CD4-positive, alpha-beta memory T cell (primary cell): ENCODE measurements at places on chromosomes 11 and 22.

DNA sequence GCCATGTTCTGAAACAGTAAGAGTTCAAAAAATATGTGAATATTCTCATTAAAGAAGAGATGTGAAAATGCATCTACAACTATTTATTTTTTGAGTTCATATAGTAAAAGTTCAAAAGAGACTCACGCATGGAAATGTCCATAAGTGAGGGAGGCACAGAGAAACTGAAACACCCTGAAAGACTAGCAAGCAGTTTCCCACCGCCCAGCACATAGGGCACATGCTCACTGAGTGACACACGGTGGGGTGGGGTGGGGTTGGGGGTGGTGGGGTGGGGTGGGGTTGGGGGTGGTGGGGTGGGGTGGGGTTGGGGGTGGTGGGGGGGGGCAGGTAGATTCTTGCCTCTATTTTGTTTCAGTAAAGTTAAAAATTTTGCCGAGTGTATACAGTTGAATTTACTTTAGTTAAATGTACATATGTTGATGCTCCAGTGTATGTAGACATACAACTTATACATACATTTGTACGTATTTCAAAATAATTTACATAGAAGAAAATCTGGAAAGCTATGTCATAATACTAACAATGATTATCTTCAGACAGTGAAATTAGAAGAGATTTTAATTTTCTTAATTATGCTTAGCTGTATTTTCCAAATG is 6.3 kb downstream of the CCDC34 start:
- no peak for DNase-seq

GRCh38 chr22:24236656-24237055 is 8.2 kb downstream of the GGT5 start:
- no peak for DNase-seq

DNA sequence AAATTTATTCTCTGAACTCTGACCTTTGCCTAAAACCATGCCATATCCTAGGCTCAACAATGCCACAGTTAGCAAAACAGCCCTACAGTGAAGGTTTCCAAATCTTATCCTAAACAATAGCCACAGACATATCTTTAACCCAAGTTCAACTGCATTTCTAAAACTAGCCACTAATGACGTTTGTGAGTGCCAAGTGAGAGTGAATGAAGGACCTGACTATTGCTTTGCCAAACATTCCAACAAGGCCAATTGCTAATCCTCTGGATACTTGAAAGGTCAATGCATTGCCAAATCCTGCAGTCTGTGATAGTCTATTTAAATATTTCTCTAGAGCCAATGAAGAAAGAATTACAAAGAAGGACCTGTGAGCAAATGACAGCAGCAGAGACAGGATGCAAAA is 2.5 kb upstream of the OR4C45 start:
- no peak for DNase-seq

DNA sequence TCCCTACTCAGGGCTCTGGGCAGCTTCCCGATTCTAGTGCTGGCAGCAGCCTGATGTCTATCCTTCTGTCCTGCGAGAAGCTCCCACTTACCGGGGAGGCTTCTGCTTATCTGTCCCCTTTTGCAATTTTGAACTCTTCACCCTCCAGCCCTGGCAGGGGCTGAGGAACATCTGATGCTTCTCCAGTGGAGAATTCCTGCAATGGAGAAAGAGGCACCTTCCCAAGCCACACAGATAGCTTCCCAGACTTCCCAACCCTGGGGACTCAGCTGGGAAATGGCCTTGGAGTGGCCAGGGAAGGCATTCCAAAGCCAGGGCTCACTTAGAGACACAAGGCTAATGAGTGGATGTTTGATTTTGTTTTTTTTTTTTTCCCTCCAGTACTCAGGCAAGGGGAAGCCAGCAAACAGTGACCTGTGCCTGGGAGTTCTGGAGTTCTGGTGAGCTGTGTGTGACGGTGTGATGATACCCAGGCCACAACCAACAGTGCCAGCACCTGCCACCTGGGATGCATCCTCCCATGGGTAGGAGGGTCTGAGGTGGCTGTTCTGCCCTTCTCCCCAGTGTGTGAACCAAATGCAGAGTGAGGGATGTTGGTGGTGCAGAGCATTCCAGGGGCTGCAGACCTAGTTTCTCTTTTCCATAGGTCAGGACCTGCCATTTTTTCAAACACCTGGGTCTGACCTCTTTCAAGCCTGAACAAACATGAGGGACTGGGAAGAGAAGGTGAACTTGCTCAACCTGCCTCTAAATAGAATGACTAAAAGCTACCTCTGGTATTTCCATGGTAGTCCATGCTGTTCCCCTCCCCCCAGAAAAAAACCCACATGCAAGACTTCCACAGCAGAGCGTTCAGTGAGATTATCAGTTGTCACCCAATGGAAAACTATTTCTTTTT is 95.1 kb downstream of the CCDC81 start:
- DNase-seq, result no peak

DNA sequence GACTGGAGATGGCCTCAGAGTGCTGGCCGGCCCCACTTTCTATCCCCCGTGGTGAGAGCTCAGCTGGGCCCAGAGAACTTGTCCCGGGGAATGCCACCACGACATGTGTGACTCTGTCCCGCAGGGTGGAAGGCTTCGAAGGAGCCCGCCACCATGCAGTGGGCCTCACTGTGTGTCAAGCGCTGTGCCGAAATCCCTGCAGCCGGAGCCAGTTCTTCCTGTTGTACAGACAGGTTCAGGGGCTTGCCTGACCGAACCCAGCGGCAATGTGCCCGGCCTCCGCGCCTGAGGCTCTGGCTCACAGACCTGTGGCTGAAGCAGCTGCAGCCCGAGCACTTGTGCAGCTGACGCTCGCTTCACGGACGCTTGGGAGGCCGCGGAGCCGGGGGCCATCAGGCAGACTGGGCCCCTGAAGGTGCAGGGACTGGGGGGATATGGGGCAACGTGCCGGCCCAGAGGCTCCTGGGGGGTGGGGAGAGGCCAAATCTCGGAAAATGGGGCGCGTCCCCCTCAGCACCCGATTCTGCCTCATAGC is 650 bp downstream of the PPM1F start:
- DNase-seq, result no peak

GRCh38 chr11:118169300-118170140 is 6.9 kb downstream of the SCN2B start:
- no peak for DNase-seq

DNA sequence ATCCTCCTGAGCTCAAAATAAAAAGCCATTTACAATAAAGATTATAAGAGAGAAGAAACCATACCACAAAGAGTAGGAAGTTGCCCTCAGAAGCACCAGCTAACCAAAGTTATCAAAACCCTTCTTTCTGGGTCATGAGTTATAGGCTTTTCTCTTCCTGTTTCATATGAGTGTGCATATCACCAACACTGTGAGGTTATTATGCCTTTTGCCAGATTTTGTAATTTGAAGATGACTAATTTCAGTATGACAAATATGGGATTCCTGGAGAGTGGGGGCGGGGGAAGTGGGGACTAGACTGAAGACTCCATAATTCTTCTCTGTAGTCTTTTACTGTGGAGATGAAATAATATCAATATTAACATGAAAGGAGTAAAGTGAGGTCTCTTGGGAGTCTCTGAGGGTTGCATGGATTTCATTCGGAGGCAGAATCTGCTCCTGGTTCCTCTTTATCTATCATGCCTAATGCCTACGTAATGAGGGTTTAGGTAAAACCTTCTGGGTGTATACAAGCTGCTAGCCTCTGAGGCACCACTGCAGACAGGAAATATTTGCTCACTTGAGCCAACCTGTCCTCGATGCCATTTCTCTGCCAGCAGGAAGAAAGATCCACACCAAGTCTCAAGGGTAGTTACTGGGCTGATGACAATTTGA is 2.1 kb downstream of the LPXN start:
- DNase-seq, result peak; percentile 52

DNA sequence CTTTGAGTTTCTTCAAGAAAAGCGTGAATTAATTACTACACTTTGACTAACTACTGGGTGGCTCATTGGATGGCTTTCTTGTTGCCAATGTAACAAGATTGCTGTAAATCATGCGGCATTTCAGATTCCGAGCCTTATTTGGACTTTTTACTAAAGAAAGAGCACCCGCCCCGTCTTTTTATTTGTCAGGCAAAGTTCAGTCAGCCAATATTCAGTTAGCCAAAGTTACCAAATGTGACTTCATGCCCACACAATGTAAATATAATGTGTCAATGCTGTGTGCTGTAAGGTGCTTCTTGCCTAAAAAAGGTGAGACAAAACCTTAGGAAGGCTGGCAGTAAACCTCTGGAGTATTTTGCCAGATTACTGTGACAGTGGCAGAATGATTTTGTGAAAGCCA is 14.8 kb downstream of the FLI1 start:
- DNase-seq, result no peak

DNA sequence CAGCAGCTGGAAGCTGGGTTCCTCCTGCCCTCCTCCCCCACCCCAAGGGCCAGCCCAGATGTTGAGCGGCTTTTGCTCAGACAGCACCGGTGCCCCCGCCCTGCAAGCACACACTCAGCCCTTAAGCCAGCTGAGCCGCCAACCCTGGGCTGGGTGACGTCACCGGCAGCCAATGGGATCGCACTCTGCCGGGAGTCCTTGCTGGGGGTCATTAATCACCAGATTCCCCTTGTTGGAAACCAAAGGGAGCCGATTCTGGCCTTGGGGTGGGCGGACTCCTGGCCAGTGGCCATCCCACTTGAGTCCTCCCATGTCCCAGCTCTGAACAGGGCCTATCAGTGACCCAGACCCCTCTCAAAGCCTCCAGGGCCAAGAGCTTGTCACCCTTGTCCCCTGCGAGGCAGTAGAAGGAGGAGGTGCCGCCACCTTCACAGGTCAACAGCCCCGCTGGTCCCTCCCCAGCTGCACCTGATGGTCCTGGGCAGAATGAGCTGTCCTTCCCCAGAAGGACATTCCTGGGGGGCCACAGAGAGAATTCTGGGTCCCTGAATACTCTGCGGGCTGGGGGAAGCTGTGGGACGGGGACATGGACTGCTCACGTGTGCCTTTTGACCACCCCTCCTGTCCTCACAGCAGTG is 7.4 kb downstream of the DUSP8 start:
- no peak for DNase-seq

DNA sequence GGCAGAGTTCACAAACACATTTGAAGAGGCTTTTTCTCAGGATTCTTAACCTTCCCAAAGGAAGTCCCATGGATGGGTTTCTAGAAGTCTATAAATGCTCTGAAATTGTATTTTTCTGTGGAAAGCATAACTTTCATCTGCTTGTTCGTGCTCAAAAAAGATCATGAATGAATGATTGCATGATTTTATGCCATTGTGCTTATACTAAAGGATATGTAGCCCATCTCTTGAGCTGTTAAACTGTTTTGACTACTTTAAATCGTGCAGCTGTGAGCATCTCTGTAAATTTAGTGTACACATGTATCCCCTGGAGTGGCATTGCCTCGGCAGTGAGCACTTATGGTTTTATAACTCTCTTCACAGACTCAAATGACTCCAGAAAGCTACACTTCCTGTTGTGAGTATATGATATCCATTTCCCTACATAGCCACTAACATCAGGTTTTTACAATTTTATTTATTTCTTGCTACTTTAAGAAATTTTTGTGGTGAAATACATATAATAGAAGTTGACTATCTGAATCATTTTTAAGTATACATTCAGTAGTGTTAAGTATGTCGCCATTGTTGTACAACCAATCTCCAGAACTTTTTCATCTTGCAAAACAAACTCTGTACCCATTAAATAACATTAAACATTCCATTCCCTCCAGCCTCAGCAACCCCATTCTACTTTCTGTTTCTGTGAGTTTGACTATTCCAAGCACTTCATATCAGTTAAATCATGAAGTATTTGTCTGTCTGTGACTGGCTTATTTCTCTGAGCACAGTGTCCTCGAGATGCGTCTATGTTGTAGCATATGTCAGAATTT is 8.0 kb downstream of the NEAT1 start:
- peak; percentile 35 for DNase-seq

DNA sequence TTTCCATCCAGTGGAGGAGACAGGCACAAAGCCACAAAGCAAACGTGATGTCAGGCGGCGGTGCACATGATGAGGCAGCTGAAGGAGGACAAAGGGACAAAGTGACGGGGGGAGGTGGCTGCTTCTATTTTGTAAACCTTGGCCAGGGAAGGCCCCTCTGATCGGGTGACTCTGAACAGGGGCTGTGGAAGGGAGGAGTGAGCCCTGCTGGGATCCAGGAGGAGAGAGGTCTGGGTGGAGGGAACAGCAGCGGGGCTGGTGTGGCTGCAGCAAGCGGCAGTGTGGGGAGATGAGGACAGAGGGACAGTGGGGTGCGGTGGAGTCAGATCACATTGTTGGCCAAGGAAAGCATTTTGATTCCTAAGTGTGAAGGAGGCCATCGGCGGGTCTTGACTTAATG is 36.7 kb downstream of the SHISAL1 start:
- no peak for DNase-seq

- DNase-seq, result peak; percentile 61
Observed at GRCh38 chr11:128471138-128471661, 116.2 kb downstream of the ETS1 start.

GRCh38 chr22:17501679-17502285 is 61.5 kb upstream of the SLC25A18 start:
- peak; percentile 62 for DNase-seq

- no peak for DNase-seq
Observed at GRCh38 chr11:9678576-9678975, 14.7 kb downstream of the SWAP70 start.

GRCh38 chr11:70538641-70539359 is 140.5 kb downstream of the CTTN start:
- no peak for DNase-seq

- DNase-seq, result no peak
Observed at GRCh38 chr11:69388661-69389060, 92.8 kb upstream of the LINC01488 start.

DNA sequence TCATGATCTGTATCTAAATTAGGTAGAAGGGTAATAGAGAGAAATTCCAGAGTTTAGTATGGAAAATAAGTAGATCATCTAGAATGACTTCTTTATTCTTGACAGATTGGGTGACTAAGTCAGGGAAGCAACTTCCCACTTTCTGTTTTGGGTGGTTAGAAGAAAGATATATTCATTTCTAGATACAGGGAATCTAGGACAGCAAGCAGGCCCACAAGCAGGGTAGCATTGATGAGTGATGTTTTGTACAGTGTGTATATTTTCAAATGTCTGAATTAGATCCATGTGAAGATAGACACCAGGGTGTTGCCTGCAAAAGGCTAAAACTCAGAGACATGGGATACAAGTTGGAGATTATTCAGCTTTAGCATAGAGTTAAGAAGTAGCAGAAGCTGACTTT is 674.4 kb downstream of the CNTN5 start:
- no peak for DNase-seq

GRCh38 chr11:61507012-61507768 is 1.4 kb upstream of the LRRC10B start:
- DNase-seq, result no peak

GRCh38 chr22:50342651-50343540 is at the start of gene PPP6R2:
Gene PPP6R2 (plus strand): TSS chr22:50343327. CDS start chr22:50393909, 50,582 bp downstream.
- peak; percentile 86 for DNase-seq

GRCh38 chr11:115188898-115189278 is 315.3 kb downstream of the CADM1 start:
- DNase-seq, result no peak

GRCh38 chr11:61793829-61794204 is 1.1 kb downstream of the FEN1 start:
- DNase-seq, result no peak

DNA sequence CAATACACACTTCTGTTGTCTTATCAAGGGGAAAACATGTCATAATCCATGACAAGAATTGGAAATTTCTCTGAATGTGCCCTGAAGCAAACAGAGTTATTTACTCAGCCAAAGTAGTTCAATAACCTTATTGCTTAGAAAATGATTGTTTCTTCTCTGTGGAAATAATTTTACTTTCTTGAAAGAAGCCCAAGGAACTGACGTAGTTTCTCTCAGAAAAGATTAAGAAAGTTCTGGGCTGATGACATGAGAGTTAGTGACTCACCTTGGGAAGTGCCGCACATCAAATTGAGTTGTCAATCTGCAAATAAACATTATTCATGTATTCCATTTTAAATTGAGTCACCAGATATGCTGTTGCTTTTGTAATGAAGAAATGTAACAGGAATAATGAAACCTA is 418.6 kb upstream of the LRRC4C start:
- DNase-seq, result no peak
